Smooth muscle cell of trachea (primary cell): ENCODE measurements at places on chromosomes 11 and 22. TPM values are rescaled to one million over a fixed set of nuclear protein-coding genes. Genes with fewer than 3 reads are reported as not detected.

The CECR2 gene
- not detected in 2 replicates for total RNA-seq

The TRIM5 gene
- total RNA-seq: 40.5 and 42.0 TPM in 2 replicates

The ZNF280A gene
- total RNA-seq: under 0.01 and 0.15 TPM in 2 replicates

The SCN4B gene
- total RNA-seq: 0.44 and 0.83 TPM in 2 replicates

The RFPL1 gene
- total RNA-seq: not detected in 2 replicates
